Pancreas (tissue), 10 donors: ENCODE measurements at places on chromosomes 4 and X.

DNA sequence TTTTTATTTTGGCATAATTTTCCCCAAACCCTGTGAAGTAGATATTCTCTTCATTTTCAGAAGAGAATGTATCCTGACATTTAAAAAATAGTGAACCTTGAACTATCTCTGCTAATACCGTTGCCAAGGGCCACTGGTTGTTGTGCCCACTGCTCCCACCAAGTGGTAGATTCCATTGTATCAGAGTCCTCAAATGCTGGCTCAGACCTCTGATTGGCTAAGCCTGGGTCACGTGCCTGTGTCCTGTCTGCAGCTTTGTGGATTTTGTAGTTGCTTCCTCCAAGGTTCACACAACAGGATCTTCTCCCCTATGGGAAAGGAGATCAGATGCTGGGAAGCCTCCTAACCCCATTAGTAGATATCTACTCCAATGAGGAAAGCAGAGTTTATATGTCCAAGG is 104.8 kb upstream of the CASK start:
- no peak for DNase-seq

DNA sequence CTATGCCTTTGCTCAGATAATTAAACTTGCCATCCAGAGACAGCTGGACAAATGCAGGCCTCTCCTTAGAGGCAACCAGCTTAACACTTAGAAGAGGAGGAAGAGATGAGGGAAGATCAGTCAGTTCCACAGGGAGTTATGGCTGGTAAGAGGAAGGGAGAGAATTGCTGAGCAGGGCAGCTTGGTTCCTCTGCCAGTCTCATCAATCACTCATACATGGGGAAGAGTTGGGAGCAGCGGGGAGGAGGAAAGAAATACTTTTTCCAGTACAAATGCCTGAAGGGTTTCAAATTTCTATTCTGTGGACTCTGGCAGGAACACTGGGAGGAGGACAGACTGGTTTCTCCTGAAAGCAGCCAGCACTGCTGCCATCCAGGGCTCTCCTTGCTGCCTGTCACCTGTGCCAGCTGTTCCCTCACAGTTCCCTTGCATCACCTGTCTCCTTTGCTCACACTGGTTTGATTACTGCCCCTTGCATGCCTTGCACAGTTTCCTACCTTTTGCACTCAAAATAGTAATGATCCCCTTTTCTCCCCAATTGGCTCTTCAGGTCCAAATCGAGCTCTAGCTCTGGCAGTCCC is 59.5 kb downstream of the PGRMC2 start:
- DNase-seq = no peak

DNA sequence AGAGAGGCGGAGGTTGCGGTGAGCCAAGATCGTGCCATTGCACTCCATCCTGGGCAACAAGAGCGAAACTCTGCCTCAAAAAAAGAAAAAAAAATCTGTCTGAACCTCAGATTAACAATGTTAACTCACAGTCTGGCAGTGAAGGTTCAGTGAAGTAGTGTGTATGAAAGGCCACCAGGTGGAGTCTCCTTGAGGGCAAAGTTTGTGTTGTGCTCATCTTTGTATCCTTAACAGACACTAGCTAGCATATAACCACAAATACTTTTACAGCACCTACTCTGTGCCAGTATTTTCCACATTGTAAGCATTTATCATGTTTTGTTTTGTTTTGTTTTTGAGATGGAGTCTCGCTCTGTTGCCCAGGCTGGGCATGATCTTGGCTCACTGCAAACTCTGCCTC is 46.0 kb upstream of the MGST2 start:
- DNase-seq = no peak

GRCh38 chrX:154890990-154891639 is 5.0 kb downstream of the F8A1 start:
- DNase-seq = no peak

GRCh38 chr4:162565730-162566129 is 401.9 kb upstream of the FSTL5 start:
- no peak for DNase-seq

GRCh38 chr4:82614838-82615449 is 53.2 kb upstream of the TMEM150C start:
- no peak for DNase-seq
